ENCODE measurements at places on chromosomes 2 and 18.

DNA sequence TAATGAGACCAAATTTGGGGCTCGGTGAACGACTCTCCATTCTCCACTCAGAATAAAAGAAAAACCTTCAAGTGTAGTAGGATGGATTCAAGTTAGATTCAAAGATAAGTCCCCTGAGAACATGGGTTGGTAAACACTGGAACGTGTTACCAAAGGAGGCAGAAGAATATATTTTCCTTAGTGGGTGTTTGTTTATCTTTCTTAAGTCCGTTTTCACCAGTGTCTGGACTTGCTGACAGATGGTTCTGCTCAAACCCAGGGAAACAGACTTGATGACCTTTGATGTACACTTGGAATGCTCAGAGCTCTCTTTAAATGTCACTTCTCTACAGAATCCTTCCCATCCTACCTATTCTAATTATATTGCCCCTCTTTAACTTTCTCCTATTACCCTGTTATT, 310.3 kb upstream of the ZNF521 start:
- DNase-seq, result no peak

- DNase-seq, result no peak
Observed at GRCh38 chr2:181725476-181725875, 45.2 kb upstream of the NEUROD1 start.

GRCh38 chr2:67399831-67400489, 2.8 kb downstream of the ETAA1 start:
- peak; percentile 49 for DNase-seq

GRCh38 chr2:69385443-69386151, 1.4 kb downstream of the GFPT1 start:
- no peak for DNase-seq

DNA sequence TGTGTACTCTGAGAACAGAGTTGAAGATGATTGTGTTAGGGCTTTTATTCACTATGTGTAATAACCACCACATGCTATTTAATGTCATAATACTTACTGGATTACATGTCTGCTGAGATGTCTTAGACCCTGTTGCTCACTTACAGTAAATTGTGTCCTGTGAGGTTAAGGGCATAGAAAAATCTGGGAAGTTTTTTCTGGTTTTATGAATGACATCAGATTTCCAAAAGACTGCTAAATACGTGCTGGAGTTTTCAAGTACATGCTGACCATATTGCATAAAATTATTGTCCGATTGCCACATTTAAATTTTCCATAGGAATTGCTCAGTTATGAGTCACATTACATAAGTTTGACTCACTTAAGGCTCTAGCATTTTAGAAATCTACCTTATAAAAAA, 96.7 kb upstream of the COL5A2 start:
- peak; percentile 71 for DNase-seq

GRCh38 chr18:32289483-32290075, 99.7 kb downstream of the MEP1B start:
- peak; percentile 38 for DNase-seq

DNA sequence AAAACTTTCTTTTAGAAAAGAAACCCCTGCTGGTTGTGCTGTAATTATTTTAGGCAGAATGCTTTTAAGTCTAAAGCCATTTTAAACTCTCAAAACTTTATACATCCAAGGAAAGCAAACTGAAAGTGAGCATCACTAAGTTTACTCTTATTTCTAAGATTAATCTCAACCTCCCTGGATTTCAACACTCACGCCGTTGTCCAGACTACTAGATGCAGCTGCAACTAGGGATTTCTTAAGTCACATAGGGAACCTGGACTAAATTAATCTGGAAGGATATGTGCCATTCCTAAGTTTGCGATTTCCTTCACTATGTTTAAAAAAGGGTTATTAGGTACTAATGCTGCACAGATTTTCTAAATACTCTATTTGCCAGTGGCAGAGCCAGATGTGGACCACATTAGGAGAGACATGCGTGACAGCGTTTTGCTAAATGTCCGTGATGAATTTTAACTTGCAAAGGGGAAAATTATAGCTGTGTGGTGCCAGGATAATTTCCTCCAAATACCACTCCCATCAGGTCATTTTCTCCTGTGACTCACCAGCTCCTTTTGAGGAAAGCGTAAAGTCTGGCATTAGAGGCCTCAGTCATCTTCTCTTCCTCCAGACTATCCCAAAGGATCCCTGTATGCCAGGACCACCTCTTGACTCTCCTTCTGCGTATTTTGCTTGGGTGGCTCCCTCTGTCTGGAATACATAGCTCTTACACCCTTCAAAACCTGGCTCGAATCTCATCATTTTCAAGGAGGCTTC, 143.7 kb downstream of the ATL2 start:
- DNase-seq, result peak; percentile 68

- no peak for DNase-seq
Observed at GRCh38 chr2:43905871-43906270, 67.1 kb downstream of the ABCG8 start.

DNA sequence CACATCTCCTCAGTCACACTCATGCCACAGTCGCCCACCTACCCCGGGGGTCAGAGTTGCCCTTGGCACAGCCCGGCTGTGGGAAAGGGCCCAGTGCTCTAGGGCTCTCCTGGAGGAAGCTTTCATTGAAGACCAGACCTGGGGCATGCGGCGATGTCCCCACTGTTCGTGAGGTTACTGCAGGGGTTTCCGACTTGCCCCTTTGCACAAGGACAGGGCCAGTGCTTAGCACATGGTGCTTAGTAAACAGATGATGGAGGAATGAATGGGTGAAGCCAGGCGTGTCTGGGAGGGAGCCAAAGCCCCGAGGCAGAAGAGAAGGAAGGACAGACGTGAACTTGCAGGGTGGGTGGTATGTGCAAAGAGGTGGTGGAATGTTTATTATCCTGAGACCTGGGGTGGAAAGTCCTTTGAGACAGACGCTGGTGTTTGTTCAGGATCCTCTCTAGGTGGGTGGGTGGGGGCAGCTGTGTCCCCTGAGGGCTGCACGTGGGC, 205.9 kb upstream of the ARL4C start:
- no peak for DNase-seq

DNA sequence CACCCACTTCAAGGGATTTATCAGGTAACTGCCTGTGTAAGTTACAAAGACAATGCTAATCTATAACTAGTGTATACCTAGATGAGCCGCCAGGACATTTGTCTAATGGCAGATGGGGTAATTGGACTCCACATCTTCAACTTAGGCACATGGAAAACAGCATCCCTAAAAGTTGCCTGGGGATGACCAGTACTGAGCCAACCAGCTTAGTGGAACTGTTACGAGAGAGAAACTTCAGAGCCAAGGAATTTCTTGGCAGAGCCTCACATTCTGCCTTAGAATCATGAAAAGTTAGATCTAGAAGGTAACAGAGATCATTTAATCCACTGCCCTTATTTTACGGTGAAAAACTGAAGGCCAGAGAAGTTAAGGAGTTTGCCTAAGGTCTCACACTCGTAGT, 15.5 kb upstream of the CLASP1 start:
- no peak for DNase-seq

DNA sequence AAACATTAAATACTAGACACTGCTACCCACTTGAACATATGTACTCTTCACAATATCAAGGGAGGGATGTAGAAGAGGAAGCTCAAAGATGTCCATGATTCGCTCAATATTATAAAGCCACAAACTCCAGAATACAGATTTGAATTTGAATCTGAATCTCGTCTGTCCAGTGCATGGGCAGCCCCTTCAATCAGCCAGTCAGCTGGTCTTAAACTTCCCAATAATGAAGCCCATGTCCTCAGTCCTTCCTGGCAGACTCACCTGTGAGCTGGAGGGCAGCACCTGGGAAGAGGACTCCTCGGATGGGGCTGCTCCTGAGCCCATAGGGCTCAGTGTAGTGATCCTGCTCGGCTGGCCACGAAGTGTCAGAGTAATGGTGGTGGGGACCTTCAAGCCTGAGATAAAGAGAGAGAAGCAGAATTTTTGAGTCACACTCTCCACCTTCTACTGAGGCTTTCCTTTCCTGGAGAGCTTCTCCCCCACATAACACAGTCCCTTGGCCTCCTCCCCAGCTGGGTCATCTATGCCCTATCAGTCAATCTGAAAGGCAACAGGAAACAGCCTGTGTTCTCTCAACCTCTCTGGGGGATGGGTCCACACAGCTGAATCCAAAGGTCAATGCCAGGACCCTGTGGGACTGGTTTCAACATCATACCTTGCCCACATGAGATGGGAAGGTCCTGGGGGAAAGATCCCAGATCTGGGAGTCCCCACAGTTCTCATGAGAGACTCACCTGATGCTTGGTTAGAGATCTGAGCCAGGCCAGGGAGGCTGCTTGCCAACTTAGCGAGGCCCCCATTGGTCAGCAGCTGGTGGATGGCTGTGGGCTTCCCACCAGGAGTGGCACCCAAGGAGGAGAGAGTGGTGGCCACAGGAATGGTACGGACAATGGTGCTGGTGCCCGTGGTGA, 36.5 kb downstream of the KANSL3 start:
- DNase-seq, result no peak

DNA sequence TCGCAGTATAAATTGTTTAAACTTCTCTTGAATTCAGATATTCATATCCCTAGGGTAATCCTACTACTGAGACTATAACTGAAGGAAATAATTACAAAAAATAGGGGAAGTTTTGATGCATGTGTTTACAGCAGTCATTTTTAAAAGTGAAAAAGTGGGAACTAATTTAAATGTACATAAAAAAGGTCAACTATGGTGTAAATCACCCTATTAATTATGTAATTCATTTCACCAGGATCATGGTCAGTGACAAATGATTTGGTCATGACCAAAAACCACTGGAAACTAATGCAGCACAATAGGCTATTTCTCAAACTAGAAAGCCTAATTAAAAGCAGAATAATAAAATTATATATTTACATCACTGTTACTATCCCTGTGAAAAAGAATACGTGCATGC, 5.0 kb upstream of the CNGA3 start:
- DNase-seq, result no peak

DNA sequence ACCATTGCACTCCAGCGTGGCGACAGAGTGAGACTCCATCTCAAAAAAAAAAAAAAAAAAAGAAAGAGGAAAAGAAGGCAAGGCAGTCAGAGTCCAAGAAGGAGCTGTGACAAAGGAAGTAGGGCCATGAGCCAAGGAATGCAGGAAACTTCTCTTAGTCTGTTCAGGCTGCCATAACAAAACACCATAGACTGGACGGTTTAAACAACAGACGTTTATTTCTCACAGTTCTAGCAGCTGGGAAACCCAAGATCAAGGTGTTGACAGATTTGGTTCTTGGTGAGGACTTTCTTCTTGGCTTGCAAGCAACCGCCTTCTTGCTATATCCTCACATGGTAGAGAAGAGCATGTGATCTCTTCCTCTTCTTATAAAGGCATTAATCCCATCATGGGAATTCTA, 13.1 kb upstream of the SUMO1 start:
- no peak for DNase-seq

DNA sequence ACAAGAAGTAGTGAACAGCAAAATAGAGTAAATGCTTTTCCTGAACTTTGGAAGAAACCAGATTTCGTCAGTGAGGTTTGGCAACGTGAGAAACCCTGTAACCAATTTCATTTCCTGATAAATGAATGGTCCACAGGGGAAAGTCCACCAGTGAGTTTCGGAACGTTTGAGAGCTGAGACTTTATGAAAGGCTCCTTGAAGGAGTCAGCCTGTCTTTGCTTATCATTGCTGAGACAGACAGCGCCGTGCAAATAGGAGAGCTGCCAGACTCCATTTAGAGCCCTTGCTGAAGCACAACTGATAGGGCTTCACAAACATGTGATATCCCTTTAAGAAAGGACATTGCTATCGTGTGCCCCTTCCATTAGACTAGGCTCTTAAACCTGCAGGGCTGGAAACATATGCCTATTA, 121.8 kb upstream of the SMAD7 start:
- no peak for DNase-seq

DNA sequence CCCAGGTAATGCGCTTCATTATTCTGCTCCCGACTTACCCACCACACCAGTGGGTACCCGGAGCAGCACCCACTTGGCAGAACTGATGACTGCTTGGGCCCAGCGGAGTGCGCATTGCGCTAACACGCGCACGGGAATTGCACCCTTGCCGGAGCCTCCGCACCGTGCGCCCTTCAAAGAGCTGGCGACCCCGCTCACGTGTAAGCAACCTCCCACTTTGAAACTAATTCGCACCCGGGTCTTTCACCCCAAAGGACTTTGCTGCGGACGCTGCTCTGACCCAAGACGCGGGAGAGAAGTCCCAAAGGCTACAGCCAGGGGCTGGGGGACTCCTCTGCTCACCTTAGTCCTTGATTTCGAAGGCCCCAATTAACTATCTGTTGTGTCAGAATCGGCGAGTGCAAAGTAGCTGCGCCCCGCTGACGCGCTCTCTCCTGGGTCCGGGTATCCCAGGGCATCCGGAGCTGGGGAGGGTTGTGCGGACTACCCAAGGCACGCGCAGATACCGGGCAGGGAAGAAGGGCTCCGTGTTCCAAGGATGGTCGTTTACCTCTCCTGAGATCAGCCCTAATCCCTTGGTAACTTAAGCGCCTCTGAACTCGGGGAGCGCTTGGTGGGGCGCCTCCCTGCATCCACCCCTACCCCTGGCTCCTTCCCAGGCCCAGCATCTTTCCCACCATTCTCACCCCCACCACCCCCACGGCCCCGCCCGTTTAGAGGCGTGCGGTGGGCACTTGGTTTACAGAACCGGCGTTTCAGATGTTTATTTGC, 13.1 kb upstream of the SATB2 start:
- no peak for DNase-seq

GRCh38 chr2:46216213-46216612, 81.0 kb upstream of the EPAS1 start:
- DNase-seq, result no peak

- DNase-seq, result no peak
Observed at GRCh38 chr18:2641638-2642037, 13.9 kb upstream of the SMCHD1 start.
